ENCODE measurements at places on chromosomes 3 and 15. TPM values are rescaled to one million over a fixed set of nuclear protein-coding genes. Genes with fewer than 3 reads are reported as not detected.

IGF2BP2 gene
- total RNA-seq: 0.42 TPM

NRROS gene
- 17.0 TPM for total RNA-seq

TIMP4 gene
- not detected for total RNA-seq

TMC3 gene
- not detected for total RNA-seq

DNA sequence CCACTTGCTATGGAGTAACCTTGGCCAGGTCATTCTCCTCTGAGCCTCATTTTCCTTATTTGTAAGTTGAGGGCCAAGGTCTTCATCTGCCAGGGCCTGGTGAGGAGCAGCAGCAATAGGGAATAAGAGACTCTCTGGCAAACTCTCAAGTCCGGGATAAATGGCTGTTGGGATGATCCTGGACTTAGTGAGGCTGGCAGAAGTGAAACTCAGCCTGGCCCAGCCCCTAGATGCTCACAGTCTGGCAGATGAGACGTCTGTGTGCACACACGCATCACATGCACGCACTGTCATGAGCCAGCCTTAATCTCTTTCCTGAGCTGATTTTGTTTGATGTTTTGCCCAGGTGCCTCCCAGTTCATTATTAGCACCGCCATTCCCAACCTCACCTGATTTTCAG, 26.8 kb downstream of the SLC6A6 start:
- no peak for DNase-seq

VGLL3 gene
- total RNA-seq: not detected

- no peak for DNase-seq
These were observed 58.0 kb upstream of the HERC1 start for GRCh38 chr15:63891768-63892133.

DNA sequence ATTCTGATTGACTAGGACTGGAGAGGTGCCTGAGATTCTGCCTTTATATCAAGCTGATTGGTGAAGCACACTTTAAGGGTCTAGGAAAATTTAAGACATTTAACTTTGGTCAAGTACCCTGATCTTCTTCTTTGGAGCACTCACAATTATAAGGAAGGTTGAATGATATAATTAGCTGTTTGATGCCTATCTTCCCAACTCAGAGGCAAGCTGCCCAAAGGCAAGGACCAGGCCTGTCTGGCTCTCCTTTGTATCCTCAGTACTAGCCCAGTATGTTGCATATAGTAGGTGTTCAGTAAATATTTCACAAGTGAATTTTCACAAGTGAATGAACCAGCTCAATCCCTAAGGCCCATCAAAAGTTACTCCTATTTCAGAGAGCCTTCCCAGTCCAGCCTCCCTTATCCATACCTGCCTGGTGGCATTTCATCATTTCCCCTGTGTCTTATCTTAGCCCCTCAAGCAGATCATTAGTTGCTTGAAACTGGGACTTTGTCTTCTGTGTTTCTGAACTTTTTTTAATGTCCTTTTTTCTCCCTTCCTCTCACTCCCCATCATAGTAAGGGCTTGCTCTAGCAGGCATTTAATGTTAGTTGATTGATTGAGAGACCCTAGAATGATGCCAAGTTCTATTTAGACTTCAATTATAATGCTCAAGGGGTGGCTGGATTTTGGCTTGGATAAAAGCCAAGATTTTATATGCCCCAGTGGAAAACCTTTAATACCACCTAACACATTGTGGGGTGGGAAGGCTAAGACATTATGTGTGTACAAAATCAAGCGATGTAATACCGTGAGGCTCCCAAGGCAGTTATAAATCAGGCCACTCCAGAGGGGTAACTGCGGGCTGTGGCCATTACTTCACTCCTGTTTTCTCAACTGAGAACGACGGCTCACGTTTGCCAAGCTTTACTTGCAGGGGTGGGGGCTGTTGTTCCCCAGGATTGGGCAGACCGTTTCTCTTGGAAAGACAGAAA, 43.2 kb upstream of the BOC start:
- DNase-seq: no peak

DNA sequence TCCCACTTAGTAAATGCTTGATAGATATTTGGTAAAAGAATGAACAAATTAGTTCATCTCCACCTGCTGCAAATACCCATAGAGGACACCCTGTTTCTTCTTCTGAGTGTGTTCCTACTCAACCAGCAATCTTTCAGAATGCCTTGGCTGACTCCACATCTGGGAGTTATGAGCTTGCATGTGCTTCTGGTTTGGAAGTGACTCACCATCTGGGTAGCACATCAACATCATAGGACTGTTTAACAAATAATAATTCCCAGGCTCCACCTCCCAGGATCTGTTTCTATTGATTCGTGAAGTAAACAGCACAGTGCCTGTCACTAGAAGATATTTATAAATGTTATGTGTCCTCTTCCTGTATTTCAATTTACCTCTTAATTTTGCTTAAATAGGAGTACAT, 580.1 kb downstream of the ROBO2 start:
- DNase-seq: no peak

IDH2 gene
- total RNA-seq: 72.8 TPM

SHQ1 gene
- 37.7 TPM for total RNA-seq

- no peak for DNase-seq
These were observed 54.0 kb downstream of the TASOR start for GRCh38 chr3:56629047-56629446.

TTC21A gene
- total RNA-seq: 1.1 TPM

Measured in CD8-positive, alpha-beta memory T cell (primary cell).